ENCODE measurements at places on chromosomes 4 and X.
A peak's percentile ranks its signal among the peaks of the same experiment; 100 is the strongest.

DNA sequence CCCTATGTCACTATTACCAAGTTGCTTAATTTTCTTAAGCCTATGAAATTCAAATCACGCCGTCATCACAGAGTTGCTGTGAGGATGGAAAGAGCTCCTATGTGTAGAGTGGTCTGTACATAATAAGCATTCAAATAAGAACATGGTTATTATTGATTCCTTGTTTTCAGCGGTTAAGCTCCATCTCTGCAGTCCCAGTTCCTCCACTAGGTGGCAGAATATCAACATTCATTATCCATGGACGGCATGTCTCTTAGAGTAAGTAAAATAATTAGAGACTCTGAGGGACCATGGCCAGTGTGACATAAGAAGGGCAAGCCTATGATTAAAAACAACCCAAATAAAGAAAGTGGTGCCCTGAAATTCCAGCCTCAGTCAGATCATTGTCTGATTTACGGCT is 132.5 kb upstream of the NHS start:
- peak; percentile 60 for DNase-seq

GRCh38 chr4:171288816-171289432 is 524.3 kb upstream of the GALNTL6 start:
- DNase-seq = no peak

DNA sequence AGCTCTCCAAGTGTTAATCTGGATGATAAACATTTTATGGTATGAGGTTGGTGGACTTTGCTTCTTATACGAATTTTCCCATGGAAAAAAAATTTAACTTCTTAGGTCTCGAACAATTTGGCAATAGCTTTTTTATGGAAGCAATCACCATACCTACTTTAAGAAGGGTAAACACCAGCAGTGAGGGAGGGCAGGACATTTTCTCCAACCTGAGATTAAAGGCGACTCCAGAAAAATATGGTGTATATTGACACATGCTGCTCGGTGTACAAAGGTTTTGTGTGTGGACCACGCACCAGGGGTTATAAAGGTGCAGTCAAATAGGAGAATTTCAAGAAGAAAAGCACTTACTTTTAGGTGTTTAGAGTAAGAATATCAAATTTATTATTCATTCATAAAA is 34.2 kb upstream of the SULT1E1 start:
- no peak for DNase-seq

DNA sequence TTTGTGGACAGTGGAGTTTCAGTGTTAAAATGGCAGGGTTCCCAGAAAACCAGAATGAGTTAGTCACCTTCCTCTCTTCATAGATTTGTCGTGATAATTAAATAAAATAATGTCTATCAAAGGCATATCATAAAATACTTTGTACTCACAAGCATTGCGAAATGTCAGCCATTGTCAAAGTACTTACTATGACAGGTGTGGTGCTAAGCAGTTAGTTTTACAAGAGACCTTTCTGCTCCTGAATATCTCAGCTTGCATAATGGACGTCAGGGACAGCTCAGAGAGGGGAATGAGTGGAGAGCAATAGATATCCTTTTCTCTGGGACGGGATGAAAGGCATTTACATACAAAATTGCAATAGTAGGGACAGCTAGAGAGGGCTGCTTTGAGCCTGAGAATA is 560.9 kb downstream of the KCNIP4 start:
- DNase-seq = no peak

GRCh38 chr4:6501171-6501570 is 28.8 kb upstream of the PPP2R2C start:
- no peak for DNase-seq

DNA sequence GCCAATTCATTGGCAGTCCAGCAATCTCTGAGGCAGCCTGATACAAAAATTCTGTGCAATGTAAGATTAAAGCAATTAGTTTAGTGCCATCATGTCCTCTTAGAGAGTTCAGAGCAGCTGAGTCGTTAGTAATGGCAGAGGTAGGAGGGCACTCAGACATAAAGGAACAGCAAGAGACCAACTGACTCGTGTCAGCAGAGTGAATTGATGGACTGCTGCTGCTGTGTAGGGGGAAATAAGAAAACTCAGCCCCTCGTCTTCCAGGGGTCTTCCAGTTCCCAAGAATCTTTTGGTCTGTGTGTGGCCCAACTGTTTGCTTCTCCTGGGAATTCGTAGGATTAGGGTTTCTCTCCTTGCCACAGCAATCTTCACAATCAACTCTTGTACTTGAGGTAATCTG is 100.9 kb downstream of the TTC29 start:
- DNase-seq = no peak

- DNase-seq = no peak
These were observed at the start of gene BEX5 for GRCh38 chrX:102155806-102156179. Gene BEX5, minus strand, starts transcription at chrX:102155977. Its CDS starts 1,712 bp downstream, at chrX:102154265.

DNA sequence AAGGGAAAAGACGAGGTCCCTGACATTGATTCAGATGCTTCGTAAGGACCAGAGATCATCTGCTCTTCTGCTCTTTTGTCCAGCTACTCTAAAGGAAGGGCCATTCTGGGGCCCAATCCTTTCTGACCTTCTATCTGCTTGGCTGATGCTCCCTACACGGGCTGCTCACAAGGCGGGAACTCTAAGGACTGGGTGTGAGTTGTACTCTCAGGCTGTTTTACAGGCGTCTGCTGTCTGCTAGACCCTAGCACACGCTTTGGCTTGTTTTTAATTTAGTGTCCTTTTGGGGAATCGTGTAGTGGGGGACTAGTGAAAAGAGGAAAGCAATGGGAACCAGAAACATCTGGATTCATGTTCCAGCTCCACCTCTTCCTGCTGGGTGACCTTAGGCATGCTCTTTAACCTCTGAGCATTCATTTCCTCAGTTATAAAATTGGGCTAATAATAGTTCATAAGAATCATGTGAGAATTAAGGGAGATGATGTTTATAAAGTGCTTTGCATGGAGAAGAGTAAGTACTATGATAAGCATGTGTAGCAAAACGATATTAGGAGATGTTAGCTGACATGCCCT is 53.1 kb downstream of the CASP3 start:
- DNase-seq = no peak

GRCh38 chr4:159434871-159435241 is 332.0 kb downstream of the RAPGEF2 start:
- DNase-seq = no peak

DNA sequence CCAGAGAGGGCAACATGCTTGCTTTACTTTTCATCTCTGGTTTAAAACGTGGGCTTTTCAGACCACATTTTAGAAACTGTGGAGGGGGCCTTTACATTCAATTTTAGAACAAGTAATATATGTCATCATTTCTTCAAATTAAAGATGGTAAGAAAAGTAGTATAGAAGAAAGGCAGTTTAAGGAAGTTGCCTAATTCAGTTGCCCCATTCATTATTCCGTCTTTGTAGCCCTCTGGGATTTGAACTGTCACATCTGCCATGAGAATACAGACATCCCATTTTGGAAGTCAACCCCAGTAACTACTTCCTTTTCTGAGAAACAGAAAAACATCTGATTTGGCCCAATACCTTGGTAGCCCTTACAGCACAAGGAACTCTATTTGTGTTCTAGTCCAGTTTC is 61.2 kb downstream of the PASD1 start:
- no peak for DNase-seq

DNA sequence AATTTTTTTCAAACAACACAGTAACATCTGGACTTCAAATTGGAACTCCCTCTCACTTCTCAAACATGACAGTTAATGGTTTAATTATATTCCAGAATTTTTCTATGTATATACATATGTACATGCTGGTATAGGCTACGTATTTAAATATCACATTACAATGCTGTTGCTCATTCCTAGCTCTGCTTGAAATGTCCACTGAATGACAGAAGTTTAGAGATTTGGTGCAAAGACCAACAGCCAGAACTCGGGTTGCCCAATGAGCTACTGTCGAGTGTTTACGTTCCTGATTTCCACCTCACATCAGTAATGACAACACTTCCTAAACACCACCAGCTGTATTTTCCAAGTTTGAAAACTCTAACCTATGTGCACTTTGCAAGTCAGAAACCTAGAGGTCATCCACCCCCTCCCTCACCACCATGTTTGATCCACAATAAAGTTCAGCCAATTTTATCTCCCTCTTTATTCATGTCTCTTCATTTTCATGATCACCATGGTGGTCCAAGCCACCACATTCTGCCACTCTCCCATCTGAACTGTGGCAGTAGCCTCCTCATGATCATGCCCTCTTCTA is 49.3 kb upstream of the RPL34 start:
- DNase-seq = no peak

DNA sequence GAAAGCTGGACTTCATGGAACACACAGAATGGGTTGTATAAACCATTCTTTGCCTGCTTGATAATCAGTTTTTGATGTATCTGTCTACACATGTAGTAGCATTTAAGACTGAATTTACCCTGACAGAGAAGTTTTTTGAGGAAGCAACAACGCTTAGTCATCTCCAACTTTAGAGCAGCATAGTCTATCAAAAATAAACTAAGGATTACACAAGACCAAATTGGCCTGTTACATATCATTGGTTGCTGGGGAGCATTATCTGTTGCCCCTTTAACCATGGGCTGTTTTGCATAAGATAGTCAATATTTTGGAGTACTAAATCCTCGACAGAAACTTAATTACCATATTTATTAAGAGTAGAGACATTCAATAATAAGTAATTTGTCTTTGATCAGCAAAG is 347.4 kb downstream of the FAM47B start:
- DNase-seq = no peak

GRCh38 chr4:120994521-120994920 is 72.0 kb upstream of the PRDM5 start:
- DNase-seq = no peak

GRCh38 chr4:136355970-136356369 is 1176.3 kb downstream of the PCDH18 start:
- no peak for DNase-seq

GRCh38 chr4:89724716-89725115 is 112.2 kb downstream of the SNCA start:
- peak; percentile 46 for DNase-seq

- DNase-seq = peak; percentile 50
These were observed 48.6 kb downstream of the NPY5R start for GRCh38 chr4:163392328-163392727.

DNA sequence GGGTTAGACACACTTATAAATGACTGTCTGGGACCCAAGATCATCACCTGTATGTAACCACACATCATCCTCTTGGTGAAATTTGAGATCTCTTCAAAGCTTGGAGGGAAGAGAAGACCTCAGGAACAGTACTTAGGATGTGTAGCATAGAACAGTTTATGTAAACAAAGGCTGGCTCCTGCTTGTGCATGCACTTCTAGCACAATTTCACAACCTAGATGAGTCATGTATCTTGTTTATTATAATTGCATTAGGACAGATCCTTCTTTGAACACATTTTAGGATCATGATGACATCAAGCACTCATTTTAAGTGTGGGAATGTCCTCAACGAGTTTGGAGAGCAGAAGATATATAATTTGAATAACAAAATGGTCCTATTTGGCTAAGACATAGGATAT is 26.3 kb upstream of the ZMAT1 start:
- DNase-seq = no peak

DNA sequence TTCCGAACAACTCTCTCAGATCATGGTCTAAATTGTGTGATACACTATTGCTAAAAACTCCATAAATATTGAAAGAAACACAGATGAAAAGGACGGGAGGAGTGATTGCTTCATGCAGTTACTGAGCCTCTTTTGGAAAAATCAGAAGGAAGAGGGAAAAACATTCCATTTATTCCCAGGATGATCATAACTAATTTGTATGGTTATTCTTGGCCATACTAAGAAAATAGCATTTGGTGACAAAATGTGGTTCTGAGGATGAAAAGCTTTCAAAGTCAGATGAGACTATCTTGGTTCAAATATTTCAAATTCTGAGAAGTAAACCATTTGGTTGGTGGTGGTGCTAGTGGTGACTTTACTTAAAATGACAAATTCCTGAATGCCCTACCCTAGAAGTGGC is 305.4 kb upstream of the LDB2 start:
- DNase-seq = no peak

- DNase-seq = no peak
These were observed 124.8 kb upstream of the KLF8 start for GRCh38 chrX:56107320-56107719.

DNA sequence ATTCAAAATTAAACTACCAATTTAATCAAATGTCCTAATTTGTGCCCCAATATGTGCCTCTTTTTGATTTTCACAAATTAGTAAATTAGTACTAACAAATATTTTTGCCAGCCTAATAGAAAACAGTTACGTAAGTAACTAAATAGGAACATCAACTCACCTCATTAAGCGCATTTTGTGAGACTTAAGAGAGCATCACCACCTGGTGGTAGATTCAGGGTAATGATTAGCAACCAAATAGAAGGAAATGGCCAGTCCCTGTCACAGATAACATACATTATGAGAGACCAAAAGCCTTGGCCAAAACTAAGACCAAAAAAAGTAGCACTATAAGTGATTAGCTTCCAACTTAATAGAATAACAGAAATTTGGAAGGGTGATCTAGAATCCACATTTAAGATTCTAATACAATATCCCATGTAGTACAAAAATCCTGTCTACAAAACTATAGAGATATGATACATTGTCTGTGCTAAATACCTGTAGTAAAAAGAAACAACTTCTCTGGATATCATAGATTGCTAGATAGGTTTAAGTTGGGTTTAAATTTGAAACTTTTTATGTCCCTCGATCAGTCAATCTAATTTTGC is 46.7 kb downstream of the C4orf46 start:
- DNase-seq = peak; percentile 74

DNA sequence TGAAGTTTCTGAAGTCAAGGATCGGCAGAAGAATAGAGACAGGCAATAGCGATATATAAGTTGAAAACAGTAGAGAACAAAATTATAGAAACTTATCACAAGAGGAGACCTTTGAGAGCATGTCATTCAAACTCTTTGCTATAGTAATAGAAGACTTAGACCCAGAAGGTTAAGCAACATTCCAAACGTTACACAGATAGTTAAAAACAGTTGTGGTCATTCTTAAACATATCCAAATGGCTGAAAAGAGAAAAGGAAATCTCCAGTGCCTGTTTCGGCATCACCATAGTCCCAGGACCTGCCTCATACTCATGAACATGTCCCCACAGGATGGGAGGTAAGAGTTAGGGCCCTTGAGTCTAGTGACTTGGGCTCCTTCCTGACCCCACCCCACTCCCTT is 258.1 kb upstream of the NOCT start:
- DNase-seq = no peak

DNA sequence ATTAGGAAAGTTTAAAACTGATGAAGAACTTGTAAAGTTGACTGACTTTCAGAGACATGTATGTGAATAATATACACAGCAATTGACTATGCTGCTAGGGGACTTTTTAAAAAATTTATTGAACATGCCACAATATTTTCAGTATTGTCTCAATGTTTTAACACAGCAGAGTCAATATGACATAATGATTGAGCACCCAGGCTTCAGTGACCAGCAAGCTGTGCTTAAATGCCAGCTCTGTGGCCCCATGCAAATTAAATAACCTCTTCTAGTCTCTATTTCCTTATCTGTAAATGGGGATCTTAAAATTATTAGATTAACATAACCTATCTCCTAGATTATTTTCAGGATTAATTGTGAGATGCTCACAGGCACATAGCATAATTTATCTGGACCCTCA is 56.8 kb upstream of the TXK start:
- no peak for DNase-seq

- DNase-seq = no peak
These were observed 10.6 kb upstream of the PRDX4 start for GRCh38 chrX:23656684-23657083.

- no peak for DNase-seq
These were observed 287.0 kb upstream of the RASGEF1B start for GRCh38 chr4:81758574-81759264.

- DNase-seq = peak; percentile 4
These were observed 48.1 kb downstream of the SMC1A start for GRCh38 chrX:53374222-53374820.
